ENCODE measurements at places on chromosomes 12 and 14.

GRCh38 chr14:27384124-27384523, 786.3 kb upstream of the NOVA1 start:
- H3K4me3 ChIP-seq, result no peak overlapping the region
- no peaks in the 10 kb centered on the region for H3K27me3 ChIP-seq
- H3K27ac ChIP-seq, result no peak overlapping the region
- no peaks in the 10 kb centered on the region for H3K36me3 ChIP-seq
- DNase-seq, result no peak

DNA sequence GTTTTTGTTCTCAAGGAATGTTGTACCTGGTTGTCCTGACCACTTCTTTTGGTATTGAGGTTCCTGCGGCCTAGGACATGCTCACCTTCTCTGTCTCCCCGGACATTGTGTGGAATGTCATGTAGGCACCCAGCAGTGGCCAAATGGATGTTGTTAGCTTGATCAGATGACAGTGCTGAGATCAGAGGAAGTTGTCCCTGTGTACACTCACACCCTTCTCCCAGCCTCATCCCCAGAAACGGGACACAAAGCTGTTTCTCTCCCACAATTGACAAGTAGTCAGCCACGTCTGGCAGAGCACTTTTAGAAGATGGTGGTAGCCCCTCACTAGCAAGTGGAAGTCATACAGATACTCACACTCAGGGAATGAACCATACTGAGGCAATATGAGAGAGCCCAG, 3.0 kb downstream of the PLEKHH1 start:
- no peak overlapping the region for H3K4me3 ChIP-seq
- peaks cover 7% of the 10 kb centered on the region for H3K27me3 ChIP-seq
- H3K27ac ChIP-seq, result no peak overlapping the region
- no peaks in the 10 kb centered on the region for H3K4me1 ChIP-seq
- H3K36me3 ChIP-seq, result no peaks in the 10 kb centered on the region

DNA sequence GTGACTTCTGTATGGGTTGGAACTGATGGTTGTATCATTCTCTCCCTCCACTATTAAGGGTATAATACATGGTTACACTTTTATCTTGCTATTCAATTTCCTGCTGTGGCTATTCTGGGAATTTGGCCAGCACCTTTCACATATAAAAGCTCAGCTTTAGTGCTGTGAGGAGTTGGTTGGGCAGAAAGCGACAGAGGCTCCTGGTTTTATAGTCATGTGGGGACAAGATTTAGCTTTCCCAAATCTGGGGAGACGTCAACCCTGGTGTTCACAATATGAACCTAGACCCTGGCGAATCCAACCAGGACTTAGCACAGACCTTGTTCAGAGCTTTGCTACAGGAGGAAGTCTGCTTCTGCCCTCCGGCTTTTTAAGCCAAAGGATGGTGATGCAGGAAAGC, 36.5 kb downstream of the FOS start:
- DNase-seq, result peak; percentile 87
- peaks cover 22% of the 10 kb centered on the region for H3K4me1 ChIP-seq
- H3K27me3 ChIP-seq, result no peaks in the 10 kb centered on the region

- no peak for DNase-seq
- no peaks in the 10 kb centered on the region for H3K36me3 ChIP-seq
- no peaks in the 10 kb centered on the region for H3K27me3 ChIP-seq
- no peak overlapping the region for H3K27ac ChIP-seq
- H3K4me3 ChIP-seq, result no peak overlapping the region
These were observed 231.2 kb upstream of the PLEKHG7 start for GRCh38 chr12:92471551-92471950.

GRCh38 chr12:26817183-26817591, 15.8 kb downstream of the ITPR2 start:
- no peaks in the 10 kb centered on the region for H3K27me3 ChIP-seq
- no peak overlapping the region for H3K27ac ChIP-seq
- DNase-seq, result peak; percentile 50
- H3K4me3 ChIP-seq, result no peak overlapping the region
- H3K4me1 ChIP-seq, result no peaks in the 10 kb centered on the region
- H3K36me3 ChIP-seq, result no peaks in the 10 kb centered on the region
